Fibroblast of the aortic adventitia (primary cell): ENCODE measurements at places on chromosomes 1 and 21. TPM values are rescaled to one million over a fixed set of nuclear protein-coding genes. Genes with fewer than 3 reads are reported as not detected.
A peak's percentile ranks its signal among the peaks of the same experiment; 100 is the strongest.

- DNase-seq, result no peak
Measured at GRCh38 chr1:17161137-17161740, 42.0 kb upstream of the PADI2 start.

- peak; percentile 70 for DNase-seq
Measured at GRCh38 chr1:183097438-183098051, 74.3 kb downstream of the LAMC1 start.

DNA sequence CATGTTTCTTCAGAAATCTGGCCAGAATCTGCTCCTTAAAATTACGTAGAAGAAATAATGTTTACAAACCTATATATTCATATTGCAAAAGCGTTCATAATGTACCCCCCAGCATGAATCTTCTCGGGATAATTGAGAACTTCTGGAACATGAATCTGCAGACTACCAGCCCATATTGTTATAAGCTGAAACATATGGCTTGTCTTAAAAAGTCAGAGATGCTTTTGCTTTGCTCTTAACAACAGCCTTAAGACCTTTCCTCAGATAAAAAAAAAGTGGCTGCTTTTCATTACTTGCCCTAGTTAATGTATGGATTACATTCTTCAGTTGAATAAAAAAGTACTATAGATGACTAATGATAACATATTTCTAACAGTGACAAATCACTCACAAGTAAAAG lies 15.0 kb upstream of the ZZZ3 start:
- no peak for DNase-seq

The MX2 gene
- total RNA-seq, result 3.8 and 4.2 TPM in 2 replicates

DNA sequence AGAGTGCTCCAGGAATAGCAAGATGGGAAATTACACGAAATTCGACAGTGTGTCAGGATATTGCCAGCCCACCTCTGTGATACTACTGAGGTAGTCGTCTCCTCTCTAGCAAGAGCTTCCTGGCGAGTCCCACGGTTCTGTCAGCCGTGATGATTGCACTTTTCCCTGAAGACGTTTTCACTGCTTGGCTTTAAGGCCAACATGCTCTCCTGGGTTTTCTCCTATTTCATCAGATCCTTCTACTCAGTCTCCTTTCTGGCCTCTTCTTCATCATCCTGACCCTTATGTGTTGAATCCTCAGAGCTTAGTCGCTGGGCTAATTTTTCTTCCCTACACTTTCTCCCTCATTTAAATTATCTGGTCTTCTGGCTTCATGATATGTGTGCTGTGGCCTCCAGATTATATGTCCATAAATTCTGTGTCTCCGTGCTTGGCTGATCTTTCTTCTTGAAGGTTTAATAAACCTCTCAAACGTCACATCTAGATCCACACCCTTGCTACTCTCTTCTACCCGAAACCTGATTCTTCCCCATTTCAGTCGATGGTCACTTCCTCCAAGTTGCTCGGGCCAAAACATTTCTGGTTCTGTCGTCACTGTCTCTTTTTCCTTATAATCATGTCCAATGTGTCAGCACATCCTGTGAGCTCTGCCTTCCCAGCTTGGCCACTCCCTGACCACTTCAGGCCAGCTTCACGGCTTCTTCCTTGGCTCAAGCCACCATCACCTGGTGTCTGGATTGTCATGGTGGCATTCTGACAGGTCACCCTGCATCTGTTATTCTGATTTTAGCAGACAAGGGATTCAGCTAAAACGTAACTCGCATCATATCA lies 12.2 kb downstream of the OR2B11 start:
- no peak for DNase-seq

DNA sequence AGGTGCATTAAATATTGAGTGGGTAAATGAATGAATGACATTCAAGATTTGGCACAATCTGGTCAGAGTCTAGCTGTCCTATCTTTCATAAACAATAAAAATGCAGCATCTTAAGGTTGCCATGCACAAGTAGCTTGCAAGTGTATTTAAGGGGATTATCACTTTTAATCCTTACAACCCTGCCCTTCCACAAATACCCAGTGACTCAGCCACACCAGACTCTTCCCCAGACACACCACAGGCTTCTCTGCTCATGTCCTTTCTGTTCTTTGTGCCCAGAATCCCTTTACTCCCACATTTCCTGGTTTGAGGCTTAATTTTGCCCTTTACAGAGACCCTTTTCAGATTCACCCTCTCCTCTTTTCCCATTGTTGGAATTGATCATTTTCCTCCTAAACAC lies 59.8 kb downstream of the KIRREL1 start:
- no peak for DNase-seq
